Nasal cavity respiratory epithelium epithelial cell of viscerocranial mucosa (primary cell): ENCODE measurements at places on chromosomes 2 and 18. TPM values are rescaled to one million over a fixed set of nuclear protein-coding genes. Genes with fewer than 3 reads are reported as not detected.

The ESPNL gene
- under 0.01 and 0.14 TPM in 2 replicates for total RNA-seq

The SKOR2 gene
- total RNA-seq, result not detected in 2 replicates

The SOX11 gene
- total RNA-seq, result under 0.01 and 0.07 TPM in 2 replicates

The NAT8 gene
- not detected in 2 replicates for total RNA-seq

The PAIP2B gene
- 3.1 and 5.3 TPM in 2 replicates for total RNA-seq

The RSAD2 gene
- 1.1 and 4.4 TPM in 2 replicates for total RNA-seq

The MPP4 gene
- under 0.01 and 0.07 TPM in 2 replicates for total RNA-seq

The HNMT gene
- under 0.01 and 2.1 TPM in 2 replicates for total RNA-seq
